Activated CD4-positive, alpha-beta memory T cell treated with anti-CD3 and anti-CD28 coated beads for 36 hours (primary cell): ENCODE measurements at places on chromosomes 4 and X. TPM values are rescaled to one million over a fixed set of nuclear protein-coding genes. Genes with fewer than 3 reads are reported as not detected.

- no peak overlapping the region for H3K27ac ChIP-seq
- peaks cover 8% of the 10 kb centered on the region for H3K27me3 ChIP-seq
- H3K4me1 ChIP-seq = no peaks in the 10 kb centered on the region
- DNase-seq = no peak
These were observed 83.8 kb downstream of the STOX2 start for GRCh38 chr4:183988874-183989273.

- no peaks in the 10 kb centered on the region for H3K4me1 ChIP-seq
- no peak overlapping the region for H3K27ac ChIP-seq
- peaks cover 1% of the 10 kb centered on the region for H3K27me3 ChIP-seq
- no peak for DNase-seq
- no peak overlapping the region for H3K4me3 ChIP-seq
These were observed 2.1 kb upstream of the FAM9A start for GRCh38 chrX:8803326-8803725.

- peak; percentile 20 for DNase-seq
- no peak overlapping the region for H3K27ac ChIP-seq
- no peaks in the 10 kb centered on the region for H3K27me3 ChIP-seq
These were observed 1577.0 kb upstream of the TENM3 start for GRCh38 chr4:180665994-180666824.

The TEC gene
- 1.8 TPM for total RNA-seq

The RUFY3 gene
- total RNA-seq = 17.2 TPM

- H3K27ac ChIP-seq = no peak overlapping the region
- no peak overlapping the region for H3K4me3 ChIP-seq
These were observed 819.8 kb upstream of the PCDH7 start for GRCh38 chr4:29900336-29900735.

- DNase-seq = no peak
- H3K4me1 ChIP-seq = peaks cover 3% of the 10 kb centered on the region
- no peak overlapping the region for H3K4me3 ChIP-seq
- H3K27me3 ChIP-seq = no peaks in the 10 kb centered on the region
- no peaks in the 10 kb centered on the region for H3K36me3 ChIP-seq
These were observed 75.7 kb downstream of the NPFFR2 start for GRCh38 chr4:72107456-72107855.

The SPARCL1 gene
- total RNA-seq = not detected

DNA sequence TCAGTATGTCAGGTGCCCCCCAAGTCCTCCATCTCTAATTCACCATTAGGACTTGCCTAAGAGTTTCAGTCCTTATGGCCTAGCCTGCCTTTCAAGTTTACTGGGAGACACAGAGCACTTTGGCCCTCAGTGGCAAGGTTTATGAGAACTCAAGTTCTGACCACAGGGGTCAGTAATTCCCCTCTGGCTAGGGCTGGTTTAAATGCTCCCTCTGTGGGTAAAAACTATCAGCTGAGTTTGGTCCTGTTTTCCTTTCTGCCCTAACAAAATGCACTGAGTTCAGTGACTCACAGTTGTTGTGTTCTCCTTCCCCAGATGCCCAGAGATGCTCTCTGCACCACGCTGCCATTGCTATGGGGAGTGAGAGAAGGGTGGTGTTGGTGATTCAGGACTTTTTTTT, 163.2 kb downstream of the RELL1 start:
- peaks cover 2% of the 10 kb centered on the region for H3K27me3 ChIP-seq
- H3K4me3 ChIP-seq = no peak overlapping the region
- DNase-seq = no peak
- no peaks in the 10 kb centered on the region for H3K4me1 ChIP-seq
- H3K27ac ChIP-seq = no peak overlapping the region

The LIMCH1 gene
- not detected for total RNA-seq

DNA sequence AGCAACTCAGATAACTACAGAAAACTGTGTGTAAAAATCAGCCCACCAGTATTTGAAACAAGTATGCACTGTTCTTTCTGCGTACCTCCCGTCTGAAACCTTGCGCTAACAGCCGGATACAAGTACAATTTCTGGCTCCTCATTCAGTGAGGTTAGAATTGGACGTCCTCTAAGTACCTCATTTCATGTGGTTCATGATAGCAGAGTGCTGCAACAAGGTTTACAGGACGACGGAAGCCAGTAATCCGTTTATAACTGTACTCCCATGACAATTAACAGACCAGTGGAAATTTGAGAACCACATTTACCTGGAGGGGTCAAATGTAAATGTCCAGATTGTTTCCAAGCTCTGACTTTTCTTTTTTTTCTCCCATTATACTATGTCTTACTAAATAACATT, 52.9 kb upstream of the TENM3 start:
- no peak for DNase-seq
- H3K4me3 ChIP-seq = no peak overlapping the region
- H3K36me3 ChIP-seq = no peaks in the 10 kb centered on the region
- H3K27ac ChIP-seq = no peak overlapping the region
- no peaks in the 10 kb centered on the region for H3K27me3 ChIP-seq

DNA sequence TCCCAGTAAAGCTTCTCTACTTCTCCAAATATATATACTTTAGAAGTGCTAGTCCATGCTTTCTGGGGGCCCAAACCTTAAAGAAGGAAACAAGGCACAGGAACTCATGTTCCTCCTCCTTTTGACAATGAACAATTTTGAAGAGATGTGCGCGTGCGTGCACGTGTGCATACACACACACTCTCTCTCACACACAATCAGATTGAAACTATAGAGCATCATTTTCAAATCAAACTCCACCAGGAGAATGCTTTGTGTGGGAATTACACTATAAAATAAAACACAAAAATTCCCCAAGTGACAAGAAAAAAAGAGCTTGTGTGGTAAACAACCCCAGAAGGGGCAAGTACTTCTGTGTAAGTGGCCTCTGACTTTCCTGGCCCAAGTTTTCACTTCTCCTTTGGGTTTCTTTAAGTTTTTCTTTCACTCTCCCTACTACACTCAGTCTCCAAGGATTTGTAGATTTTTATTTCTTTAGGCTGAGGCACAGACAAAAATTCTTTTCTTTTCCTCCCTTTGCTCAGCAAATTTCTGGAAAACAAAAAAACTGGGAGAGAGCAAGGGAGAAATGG, 46.6 kb upstream of the SHISA3 start:
- H3K27me3 ChIP-seq = peaks cover 13% of the 10 kb centered on the region
- no peak for DNase-seq
- no peaks in the 10 kb centered on the region for H3K36me3 ChIP-seq
- H3K4me3 ChIP-seq = no peak overlapping the region
